Aorta (tissue), 5 donors: ENCODE measurements at places on chromosomes 13 and 19. TPM values are rescaled to one million over a fixed set of nuclear protein-coding genes. Genes with fewer than 3 reads are reported as not detected.
A peak's percentile ranks its signal among the peaks of the same experiment; 100 is the strongest.

JAK3 gene
- 15.4 TPM for total RNA-seq

DNA sequence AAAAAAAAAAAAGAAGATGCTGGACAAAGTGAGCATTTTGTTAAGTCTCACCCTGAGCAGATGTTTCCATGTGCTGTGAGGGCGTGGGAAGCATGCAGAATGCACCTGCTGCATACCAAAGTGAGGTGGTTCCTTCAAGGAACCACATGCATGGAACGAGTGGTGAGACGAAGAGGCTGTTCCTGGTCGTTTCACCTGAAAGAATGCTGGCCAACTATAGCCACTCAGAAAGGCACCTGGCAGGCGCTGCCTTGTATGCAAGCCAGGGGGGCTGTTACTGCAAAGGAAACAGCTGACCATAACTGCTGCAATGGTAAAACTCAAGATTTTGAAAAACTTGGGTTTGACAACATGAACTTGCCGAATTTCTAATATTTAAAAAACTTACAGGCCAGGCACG lies 14.7 kb downstream of the MIER2 start:
- H3K36me3 ChIP-seq: peaks cover 12% of the 10 kb centered on the region
- no peaks in the 10 kb centered on the region for H3K4me1 ChIP-seq
- no peak overlapping the region for H3K4me3 ChIP-seq
- no peaks in the 10 kb centered on the region for H3K27me3 ChIP-seq

- H3K4me3 ChIP-seq: no peak overlapping the region
- no peaks in the 10 kb centered on the region for H3K27me3 ChIP-seq
- DNase-seq: no peak
- H3K27ac ChIP-seq: no peak overlapping the region
- H3K36me3 ChIP-seq: no peaks in the 10 kb centered on the region
- H3K4me1 ChIP-seq: no peaks in the 10 kb centered on the region
Measured at GRCh38 chr13:85608255-85608829, 190.9 kb downstream of the SLITRK6 start.

GRCh38 chr13:106507560-106508274 lies 27.7 kb downstream of the EFNB2 start:
- peak overlapping the region; percentile 63 for H3K27ac ChIP-seq
- H3K4me1 ChIP-seq: peaks cover 15% of the 10 kb centered on the region
- H3K27me3 ChIP-seq: no peaks in the 10 kb centered on the region
- H3K36me3 ChIP-seq: no peaks in the 10 kb centered on the region
- H3K4me3 ChIP-seq: no peak overlapping the region
- no peak for DNase-seq

ACER1 gene
- not detected for total RNA-seq

DNA sequence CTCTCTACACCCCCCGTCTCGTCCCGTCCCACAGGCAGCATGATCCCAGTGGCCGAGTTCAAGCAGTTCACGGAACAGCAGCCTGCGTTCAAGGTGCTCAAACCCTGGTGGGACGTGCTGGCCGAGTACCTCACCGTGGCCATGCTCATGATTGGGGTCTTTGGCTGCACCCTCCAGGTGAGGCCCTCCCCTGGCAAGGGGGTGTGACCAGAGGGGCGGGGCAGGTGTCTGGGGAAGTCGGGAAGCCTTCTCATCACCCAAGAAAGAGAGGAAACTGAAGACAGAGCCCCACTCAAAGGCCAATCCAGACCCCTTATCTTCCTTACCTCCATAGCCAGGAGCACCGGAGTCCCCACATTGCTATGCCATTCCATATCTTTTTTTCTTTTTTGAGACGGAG lies 7.3 kb downstream of the LRRC8E start:
- DNase-seq: no peak
- no peaks in the 10 kb centered on the region for H3K27me3 ChIP-seq
- no peak overlapping the region for H3K4me3 ChIP-seq
- no peaks in the 10 kb centered on the region for H3K4me1 ChIP-seq
- no peaks in the 10 kb centered on the region for H3K36me3 ChIP-seq

FBXO17 gene
- total RNA-seq: 23.6 TPM

PRTN3 gene
- not detected for total RNA-seq

DNA sequence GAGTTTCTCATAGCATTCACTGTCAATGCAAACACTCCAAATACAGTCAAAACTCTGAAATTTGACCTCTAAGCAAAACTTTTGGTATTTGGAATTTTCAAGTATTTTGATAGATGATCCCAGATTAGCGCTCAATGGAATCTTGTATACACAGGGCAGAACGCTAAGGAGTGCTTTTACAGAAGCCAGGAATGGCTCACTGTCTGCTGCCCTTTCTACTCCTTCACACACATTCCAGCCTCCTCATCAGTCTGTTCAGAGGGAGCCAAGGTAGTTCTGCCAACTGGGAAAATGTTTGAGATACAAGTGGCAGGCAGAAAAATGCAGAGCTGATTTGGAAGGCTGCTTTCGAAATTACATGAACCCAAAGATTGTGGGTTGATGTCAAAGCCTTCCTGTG lies 4.4 kb upstream of the STARD13 start:
- peak overlapping the region; percentile 78 for H3K27ac ChIP-seq
- no peaks in the 10 kb centered on the region for H3K36me3 ChIP-seq
- no peaks in the 10 kb centered on the region for H3K4me1 ChIP-seq
- no peak overlapping the region for H3K4me3 ChIP-seq
- H3K27me3 ChIP-seq: no peaks in the 10 kb centered on the region
